ENCODE measurements at places on chromosomes 3 and 15. TPM values are rescaled to one million over a fixed set of nuclear protein-coding genes. Genes with fewer than 3 reads are reported as not detected.

SLC2A2 gene
- 373 TPM for total RNA-seq

GOLGA8M gene
- total RNA-seq, result 6.1 TPM

STAB1 gene
- 138 TPM for total RNA-seq

SHC4 gene
- not detected for total RNA-seq

GRCh38 chr15:47119349-47119748 lies 598.0 kb upstream of the SEMA6D start:
- DNase-seq, result no peak

RPL35A gene
- total RNA-seq, result 234 TPM

DNA sequence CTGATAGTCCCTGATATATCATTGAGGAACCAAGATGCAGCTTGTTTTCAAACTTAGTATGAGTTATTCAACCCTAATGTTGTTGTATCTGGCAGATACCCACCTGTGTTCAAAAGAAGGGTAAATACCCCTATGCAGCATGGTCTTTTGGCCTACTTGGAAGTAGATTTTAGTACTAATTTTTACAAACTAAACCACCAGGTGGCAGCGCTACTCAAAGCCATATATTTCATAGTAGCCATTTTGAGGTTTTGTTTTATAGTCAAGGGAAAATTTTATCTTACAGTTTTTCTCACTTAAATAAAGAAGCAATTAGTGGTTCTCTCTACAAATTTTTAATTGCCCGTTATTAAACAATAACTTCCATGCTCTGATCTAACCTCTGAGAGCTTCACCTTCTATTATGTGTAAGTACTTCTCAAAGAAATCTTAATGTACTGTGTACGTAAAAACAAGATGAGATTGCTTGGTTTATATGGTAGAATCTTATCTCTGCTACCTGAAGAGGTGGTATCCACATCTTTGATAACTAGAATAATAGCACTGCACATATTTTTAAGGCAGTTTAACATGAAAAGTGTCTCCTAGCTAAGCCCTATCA lies 31.5 kb upstream of the MLF1 start:
- DNase-seq, result no peak

DNA sequence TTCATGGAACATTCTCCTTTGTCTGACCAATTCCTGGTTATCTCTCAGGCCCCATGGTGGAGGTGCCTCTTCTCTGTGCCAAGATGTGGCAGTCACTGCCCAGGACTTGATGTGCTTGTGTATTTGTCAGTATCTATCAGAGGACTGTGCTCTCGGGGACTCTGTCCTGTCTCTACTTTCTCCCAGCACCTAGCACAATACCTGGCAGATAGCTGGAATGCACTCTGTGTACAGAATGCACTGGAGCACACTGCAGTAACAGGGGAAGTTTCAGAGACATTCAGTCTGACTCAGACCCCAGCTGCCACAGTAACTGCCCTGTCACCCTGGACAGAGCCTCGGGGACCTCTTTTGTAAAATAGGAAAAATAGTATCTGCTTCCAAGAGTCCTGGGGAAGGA lies 34.6 kb upstream of the SV2B start:
- DNase-seq, result no peak

DNA sequence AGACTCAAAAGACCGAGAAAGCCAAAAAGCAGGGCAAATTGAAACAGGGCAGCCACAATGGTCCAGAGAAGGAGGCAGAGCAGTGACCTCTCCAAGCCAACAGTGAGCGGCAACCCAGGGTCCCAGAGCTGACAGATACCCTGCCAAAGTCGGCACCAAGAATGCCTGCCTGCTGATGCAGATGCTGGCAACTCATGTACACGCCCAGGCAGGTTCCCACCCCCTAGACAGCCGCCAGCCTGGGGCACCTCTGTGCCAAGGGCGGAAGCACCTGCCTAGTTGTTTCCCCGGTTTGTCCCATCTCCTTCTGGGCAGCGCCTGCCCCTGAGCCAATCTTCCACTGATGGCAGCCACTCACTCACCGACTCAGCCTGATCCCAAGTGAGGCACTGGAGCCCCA lies 22.1 kb downstream of the KLHL25 start:
- DNase-seq, result peak; percentile 83

DNA sequence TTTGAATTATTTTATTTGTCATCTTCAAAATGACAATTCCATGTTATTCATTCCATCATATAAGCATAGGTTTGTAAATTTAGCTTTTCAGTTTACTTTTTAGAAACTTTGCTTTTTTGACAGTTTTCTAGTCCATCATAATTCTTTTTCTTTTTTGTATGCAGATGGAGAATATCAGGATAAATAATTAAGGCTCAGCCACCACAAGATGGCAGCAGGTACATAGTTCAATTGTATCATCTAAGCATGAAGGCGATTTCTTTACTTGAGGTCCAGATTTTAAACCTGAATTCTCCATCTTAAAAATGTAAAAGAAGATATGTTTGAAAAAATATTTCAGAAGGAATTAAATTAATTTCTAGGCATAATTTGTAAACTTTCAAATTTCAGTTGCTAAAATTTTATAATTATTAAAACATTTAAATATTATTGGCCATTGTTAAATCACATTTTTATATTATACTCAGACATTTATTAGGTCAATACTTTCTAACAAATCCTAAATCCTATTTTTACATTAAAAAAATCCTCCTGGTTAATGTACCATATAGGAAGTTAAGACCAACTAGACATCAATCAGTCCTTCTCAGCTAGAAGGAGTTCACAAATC lies 15.1 kb downstream of the PLSCR5 start:
- DNase-seq, result no peak

Measured in right lobe of liver (tissue), 6 donors.